IMR-90 (cell line): ENCODE measurements at places on chromosomes 6 and 20.

- DNase-seq, result no peak
- H3K36me3 ChIP-seq, result no peaks in the 10 kb centered on the region
- no peaks in the 10 kb centered on the region for H3K27me3 ChIP-seq
- no peaks in the 10 kb centered on the region for H3K4me1 ChIP-seq
These were observed 482.9 kb downstream of the PTPRT start for GRCh38 chr20:42706759-42707158.

- no peaks in the 10 kb centered on the region for H3K27me3 ChIP-seq
- no peak for DNase-seq
- peaks cover 4% of the 10 kb centered on the region for H3K4me1 ChIP-seq
These were observed 186.6 kb downstream of the MOXD1 start for GRCh38 chr6:132214716-132215115.

DNA sequence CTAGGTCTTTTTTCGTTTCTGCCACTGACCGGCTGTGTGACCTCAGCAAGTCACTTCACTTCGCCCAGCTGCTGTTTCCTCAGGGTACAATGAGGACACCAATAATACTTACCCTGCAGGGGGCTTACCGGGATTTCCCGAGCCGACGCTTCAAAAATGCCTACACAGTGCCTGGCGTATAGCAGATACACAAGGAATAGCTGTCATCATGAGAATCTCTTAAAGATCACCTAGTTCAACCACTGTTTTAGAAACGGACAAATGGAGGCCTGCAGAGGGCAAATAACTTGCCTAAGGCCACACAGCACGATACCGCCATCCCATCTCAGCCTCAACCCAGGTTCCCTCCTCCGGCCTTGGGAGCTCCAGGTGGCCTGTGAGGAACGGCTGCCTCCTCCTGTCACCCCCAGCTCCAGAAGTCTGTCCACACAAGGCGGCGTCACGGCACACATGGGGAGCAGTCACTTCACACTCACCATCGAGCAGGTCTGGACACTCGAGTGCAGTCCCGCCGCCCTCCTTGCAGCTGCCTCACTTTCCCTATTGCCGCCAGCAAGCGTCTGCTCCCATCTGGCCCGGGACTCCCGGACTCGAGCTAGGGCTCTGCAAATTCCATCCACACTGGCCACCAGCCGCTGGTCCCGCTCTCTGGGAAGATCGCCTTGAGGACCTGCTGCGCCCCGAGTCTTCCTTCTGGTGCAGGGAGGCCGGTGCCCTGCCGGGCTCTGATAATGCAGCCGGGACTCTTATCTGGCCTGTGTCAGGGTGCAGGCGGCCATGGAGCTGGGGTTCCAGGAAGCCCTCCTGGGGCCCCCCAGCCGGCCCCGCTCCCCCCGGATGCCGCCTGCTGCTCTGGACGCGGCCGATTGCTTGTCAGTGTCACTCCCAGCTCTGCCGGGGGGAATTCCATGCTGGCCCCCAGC is at the start of gene RIPOR3:
RIPOR3 (minus strand) TSS at position 893 of the 923 bp plus-strand sequence; CDS start at position 479, 414 bp downstream.
- H3K4me1 ChIP-seq, result peaks cover 25% of the 10 kb centered on the region
- DNase-seq, result no peak
- peak within 1 kb of the TSS; percentile 54 for H3K27ac ChIP-seq
- H3K36me3 ChIP-seq, result no peaks in the 10 kb centered on the region
- H3K27me3 ChIP-seq, result no peaks in the 10 kb centered on the region

DNA sequence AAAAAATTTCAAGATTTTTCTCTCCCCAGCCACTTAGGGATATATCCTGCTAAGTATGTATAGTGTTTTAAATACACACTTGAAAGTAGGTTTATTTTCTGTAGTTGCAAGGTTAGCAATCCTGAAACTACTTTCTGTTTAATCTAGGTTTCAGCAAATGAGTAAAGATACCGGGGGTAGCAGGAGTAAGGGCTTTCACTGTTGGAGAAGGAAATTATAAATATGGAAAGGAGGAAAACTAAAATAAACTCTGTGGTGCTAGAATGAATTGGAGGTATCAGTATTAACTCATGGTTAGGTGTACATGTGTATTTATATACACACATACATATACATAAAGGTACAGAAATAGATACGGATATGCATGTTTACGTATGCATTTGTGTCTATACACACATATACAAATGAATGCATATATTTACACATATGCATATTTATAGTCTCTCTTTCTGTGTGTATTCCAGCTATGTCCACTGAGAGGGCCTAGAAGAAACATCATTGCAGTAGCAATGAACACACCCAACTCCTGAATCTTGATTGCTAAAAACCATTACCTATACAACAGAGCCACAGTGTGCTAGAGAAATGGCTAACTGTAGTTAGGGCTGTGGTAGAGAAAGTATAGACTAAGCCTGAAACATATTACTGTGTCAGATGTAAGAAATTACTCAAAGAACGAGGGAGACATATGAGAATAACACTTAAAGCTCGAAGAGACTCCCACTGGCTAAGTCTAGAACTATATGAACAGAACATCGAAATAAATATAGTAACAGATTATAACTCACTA is 95.9 kb upstream of the EMILIN3 start:
- no peak for DNase-seq
- no peaks in the 10 kb centered on the region for H3K27me3 ChIP-seq
- H3K4me1 ChIP-seq, result no peaks in the 10 kb centered on the region
- H3K4me3 ChIP-seq, result no peak overlapping the region

- no peaks in the 10 kb centered on the region for H3K36me3 ChIP-seq
- no peak overlapping the region for H3K4me3 ChIP-seq
- no peak for DNase-seq
- no peak overlapping the region for H3K27ac ChIP-seq
- no peaks in the 10 kb centered on the region for H3K27me3 ChIP-seq
These were observed 23.1 kb upstream of the TFAP2B start for GRCh38 chr6:50795574-50795973.

- no peaks in the 10 kb centered on the region for H3K27me3 ChIP-seq
- no peak overlapping the region for H3K27ac ChIP-seq
- peaks cover 39% of the 10 kb centered on the region for H3K36me3 ChIP-seq
- no peak for DNase-seq
These were observed 42.6 kb downstream of the PLCG1 start for GRCh38 chr20:41179961-41180360.

- no peaks in the 10 kb centered on the region for H3K36me3 ChIP-seq
- DNase-seq, result no peak
- H3K27ac ChIP-seq, result no peak overlapping the region
- H3K4me1 ChIP-seq, result no peaks in the 10 kb centered on the region; the same call in 1 of the 2 replicates
- no peaks in the 10 kb centered on the region for H3K27me3 ChIP-seq
These were observed 95.4 kb upstream of the CNKSR3 start for GRCh38 chr6:154605882-154606370.

DNA sequence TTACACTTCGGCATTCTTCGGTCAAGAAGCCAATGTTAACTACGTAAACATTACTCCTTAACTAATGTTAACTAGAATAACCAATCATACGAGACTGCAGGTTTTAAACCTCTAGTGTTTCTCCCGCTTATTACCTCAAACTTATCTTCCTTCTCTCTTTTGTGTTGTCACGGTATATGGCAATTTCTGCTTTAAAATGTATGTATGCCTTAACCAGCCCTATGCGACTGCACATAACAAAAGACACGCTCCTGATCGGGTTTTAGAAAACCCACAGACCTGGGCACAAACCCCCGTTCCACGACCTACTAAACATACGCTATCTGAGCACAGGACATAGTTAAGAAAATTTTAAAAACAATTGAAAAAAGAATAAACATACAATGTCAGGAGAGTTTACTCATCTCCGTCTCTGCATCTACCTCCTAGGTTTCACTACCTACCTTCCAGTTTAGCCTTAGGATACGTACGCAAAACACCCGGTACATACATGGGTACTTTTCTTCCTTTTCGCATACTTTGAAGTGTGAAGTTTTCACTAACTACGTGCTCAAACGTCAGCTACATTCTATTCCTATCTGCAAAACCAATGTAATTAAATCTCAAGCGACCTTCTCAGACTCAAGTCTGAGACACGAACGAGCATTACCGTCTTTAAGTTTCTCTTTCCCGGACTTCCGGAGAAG is 1.1 kb downstream of the CD164 start:
- H3K4me1 ChIP-seq, result no peaks in the 10 kb centered on the region
- peak overlapping the region; percentile 64 for H3K4me3 ChIP-seq
- H3K27me3 ChIP-seq, result peaks cover 4% of the 10 kb centered on the region
- H3K27ac ChIP-seq, result peak overlapping the region; percentile 98

DNA sequence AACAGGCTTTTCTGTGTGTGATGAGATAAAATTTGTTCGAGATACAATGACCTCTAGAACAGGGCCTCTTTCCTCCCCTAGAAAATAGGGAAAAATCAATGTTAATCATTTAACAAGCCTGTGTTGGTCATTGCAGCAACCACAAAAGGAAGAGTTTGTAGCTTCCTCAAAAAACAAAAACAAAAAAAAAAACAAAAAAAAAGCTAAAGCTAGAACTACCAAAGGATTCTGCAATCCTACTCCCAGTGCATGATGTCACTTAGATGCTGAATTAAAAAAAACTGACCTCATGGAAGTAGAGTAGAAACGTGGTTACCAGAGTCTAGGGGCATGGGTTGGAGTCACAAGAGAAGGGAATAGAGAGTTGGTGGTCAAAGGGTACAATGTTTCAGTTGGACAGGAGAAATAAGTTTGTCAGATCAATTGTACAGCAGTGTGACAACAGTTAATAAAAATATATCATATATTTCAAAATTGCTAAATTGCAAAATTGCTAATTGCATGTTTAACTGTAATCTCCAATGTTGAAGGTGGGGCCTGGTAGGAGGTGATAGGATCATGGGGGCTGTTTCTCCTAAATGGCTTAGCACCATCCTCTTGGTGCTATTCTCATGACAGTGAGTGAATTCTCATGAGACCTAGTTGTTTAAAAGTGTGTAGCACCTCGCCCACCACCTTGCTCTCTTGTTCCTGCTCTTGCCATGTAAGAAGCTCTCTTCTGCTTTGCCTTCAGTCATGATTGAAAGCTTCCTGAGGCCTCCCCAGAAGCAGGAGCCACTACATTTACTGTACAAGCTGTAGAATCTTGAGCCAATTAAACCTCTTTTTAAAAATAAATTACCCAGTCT is 163.4 kb upstream of the SIM1 start:
- H3K27ac ChIP-seq, result no peak overlapping the region
- H3K4me3 ChIP-seq, result no peak overlapping the region
- H3K36me3 ChIP-seq, result peaks cover 8% of the 10 kb centered on the region
- DNase-seq, result no peak
- no peaks in the 10 kb centered on the region for H3K27me3 ChIP-seq

- no peak overlapping the region for H3K27ac ChIP-seq
- no peak for DNase-seq
- no peaks in the 10 kb centered on the region for H3K27me3 ChIP-seq
- no peak overlapping the region for H3K4me3 ChIP-seq
- H3K4me1 ChIP-seq, result no peaks in the 10 kb centered on the region
These were observed 43.0 kb downstream of the TFAP2B start for GRCh38 chr6:50861692-50862091.

- peaks cover 16% of the 10 kb centered on the region for H3K27me3 ChIP-seq
- H3K27ac ChIP-seq, result no peak overlapping the region
- no peaks in the 10 kb centered on the region for H3K4me1 ChIP-seq
- no peaks in the 10 kb centered on the region for H3K36me3 ChIP-seq
- no peak overlapping the region for H3K4me3 ChIP-seq
These were observed 12.9 kb downstream of the SGK2 start for GRCh38 chr20:43571771-43572170.

DNA sequence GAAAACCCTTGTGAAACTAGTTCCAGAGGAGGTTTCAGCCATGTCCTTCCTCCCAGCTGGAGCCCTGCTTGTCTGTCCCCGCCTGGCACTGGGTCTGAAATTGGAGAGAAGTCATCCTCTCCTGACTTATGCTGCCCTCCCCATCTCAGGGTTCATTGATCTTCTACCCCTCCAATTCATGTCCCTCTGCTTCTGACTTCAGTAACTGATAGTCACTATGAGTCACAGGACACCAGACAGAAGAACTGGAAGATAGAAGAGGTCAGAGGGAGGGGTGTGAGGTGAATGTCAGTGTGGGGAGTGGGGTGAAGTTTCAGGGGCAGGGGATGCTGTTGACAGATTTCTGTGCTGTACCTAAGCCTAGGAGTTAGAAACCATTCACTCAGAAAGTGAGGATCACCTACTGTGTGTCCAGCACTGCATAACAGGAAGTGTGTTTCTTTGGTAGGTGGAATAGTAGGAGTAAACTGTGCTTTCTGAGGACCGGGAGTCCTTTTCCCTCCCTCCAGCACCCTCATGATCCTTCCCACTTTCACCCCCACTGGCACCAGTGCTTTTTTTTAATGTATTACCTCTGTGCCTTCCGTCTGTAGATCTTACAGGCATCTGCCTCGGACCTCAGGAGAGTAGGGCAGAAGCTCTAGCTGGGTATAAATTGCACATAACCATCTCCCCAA is 627 bp upstream of the RPP21 start:
- no peaks in the 10 kb centered on the region for H3K27me3 ChIP-seq
- no peaks in the 10 kb centered on the region for H3K4me1 ChIP-seq
- H3K27ac ChIP-seq, result no peak overlapping the region
- H3K36me3 ChIP-seq, result peaks cover 23% of the 10 kb centered on the region
- H3K4me3 ChIP-seq, result peak overlapping the region; percentile 23; the same call in 1 of the 2 replicates

GRCh38 chr6:170160628-170161611 is 130.0 kb downstream of the DLL1 start:
- no peaks in the 10 kb centered on the region for H3K27me3 ChIP-seq
- no peak for DNase-seq
- no peaks in the 10 kb centered on the region for H3K4me1 ChIP-seq
- H3K4me3 ChIP-seq, result no peak overlapping the region

DNA sequence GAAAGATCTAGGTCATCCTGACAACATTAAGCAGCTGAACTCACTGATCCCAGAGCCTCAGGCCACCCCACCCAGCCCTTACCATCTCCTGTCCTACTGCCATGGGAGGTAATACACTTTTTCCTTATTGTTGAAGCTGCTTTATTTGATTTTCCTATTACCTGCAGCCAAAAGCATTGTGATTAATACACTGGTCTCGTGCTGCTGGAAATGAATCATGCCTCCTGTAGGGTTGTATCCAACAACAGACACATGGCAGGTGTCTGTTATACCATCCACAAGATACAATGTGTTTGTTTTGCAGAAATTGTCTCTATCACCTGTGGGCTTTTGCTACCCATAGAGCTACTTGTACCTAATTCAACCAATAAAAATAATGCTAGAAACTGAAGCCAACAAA is 34.2 kb downstream of the MYLIP start:
- H3K4me1 ChIP-seq, result no peaks in the 10 kb centered on the region; the same call in 1 of the 2 replicates
- no peak overlapping the region for H3K4me3 ChIP-seq
- no peak for DNase-seq

GRCh38 chr20:39812116-39812515 is 850.0 kb downstream of the DHX35 start:
- no peaks in the 10 kb centered on the region for H3K4me1 ChIP-seq
- DNase-seq, result no peak
- H3K36me3 ChIP-seq, result no peaks in the 10 kb centered on the region
- no peaks in the 10 kb centered on the region; the same call in 1 of the 2 replicates for H3K27me3 ChIP-seq

GRCh38 chr6:144804246-144804790 is 519.2 kb downstream of the UTRN start:
- peak; percentile 11 for DNase-seq
- no peaks in the 10 kb centered on the region; the same call in 1 of the 2 replicates for H3K36me3 ChIP-seq
- H3K4me3 ChIP-seq, result no peak overlapping the region
- H3K4me1 ChIP-seq, result no peaks in the 10 kb centered on the region
- H3K27me3 ChIP-seq, result no peaks in the 10 kb centered on the region
- H3K27ac ChIP-seq, result no peak overlapping the region
